Neural crest cell (in vitro differentiated cells): ENCODE measurements at places on chromosomes 6 and 20. TPM values are rescaled to one million over a fixed set of nuclear protein-coding genes. Genes with fewer than 3 reads are reported as not detected.

DOK5 gene
- total RNA-seq, result 4.1 and 4.4 TPM in 2 replicates

MOXD1 gene
- total RNA-seq, result 83.6 and 89.4 TPM in 2 replicates

C6orf118 gene
- total RNA-seq, result 7.4 and 8.2 TPM in 2 replicates

PRL gene
- total RNA-seq, result not detected in 2 replicates

NKX2-4 gene
- total RNA-seq, result not detected in 2 replicates

BHLHE23 gene
- not detected in 2 replicates for total RNA-seq

PPP1R14C gene
- total RNA-seq, result 7.0 and 7.3 TPM in 2 replicates

RSPH4A gene
- 2.2 and 2.4 TPM in 2 replicates for total RNA-seq

DACT2 gene
- total RNA-seq, result 0.19 and 0.43 TPM in 2 replicates

DNA sequence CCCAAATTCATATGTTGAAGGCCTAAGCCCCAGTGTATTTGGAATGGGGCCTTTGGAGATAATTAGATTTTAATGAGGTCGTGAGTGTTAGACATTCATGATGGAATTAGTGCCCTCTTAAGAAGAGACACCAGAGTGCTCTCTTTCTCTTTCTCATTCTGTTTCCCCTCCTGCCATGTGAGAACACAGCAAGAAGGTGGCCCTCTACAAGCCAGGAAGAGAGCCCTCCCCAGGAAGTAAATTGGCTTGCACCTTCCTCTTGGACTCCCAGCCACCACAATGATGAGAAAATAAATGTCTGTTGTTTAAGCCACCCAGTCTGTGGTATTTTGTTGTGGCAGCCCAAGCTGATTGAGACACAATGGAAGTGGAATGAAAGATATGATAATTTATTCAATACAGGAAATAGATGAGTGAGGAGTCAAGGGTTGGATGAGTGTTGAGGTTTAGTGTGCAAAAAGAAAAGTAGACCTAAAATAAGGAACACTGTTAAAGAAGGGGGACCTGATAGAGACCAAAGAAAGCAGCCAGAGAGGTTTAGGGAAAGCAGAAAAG, 25.9 kb upstream of the ATXN1 start:
- no peaks in the 10 kb centered on the region for H3K4me1 ChIP-seq
- H3K36me3 ChIP-seq, result peaks cover 9% of the 10 kb centered on the region
- H3K4me3 ChIP-seq, result no peak overlapping the region
- H3K27ac ChIP-seq, result no peak overlapping the region
- H3K27me3 ChIP-seq, result peaks cover 2% of the 10 kb centered on the region

DNA sequence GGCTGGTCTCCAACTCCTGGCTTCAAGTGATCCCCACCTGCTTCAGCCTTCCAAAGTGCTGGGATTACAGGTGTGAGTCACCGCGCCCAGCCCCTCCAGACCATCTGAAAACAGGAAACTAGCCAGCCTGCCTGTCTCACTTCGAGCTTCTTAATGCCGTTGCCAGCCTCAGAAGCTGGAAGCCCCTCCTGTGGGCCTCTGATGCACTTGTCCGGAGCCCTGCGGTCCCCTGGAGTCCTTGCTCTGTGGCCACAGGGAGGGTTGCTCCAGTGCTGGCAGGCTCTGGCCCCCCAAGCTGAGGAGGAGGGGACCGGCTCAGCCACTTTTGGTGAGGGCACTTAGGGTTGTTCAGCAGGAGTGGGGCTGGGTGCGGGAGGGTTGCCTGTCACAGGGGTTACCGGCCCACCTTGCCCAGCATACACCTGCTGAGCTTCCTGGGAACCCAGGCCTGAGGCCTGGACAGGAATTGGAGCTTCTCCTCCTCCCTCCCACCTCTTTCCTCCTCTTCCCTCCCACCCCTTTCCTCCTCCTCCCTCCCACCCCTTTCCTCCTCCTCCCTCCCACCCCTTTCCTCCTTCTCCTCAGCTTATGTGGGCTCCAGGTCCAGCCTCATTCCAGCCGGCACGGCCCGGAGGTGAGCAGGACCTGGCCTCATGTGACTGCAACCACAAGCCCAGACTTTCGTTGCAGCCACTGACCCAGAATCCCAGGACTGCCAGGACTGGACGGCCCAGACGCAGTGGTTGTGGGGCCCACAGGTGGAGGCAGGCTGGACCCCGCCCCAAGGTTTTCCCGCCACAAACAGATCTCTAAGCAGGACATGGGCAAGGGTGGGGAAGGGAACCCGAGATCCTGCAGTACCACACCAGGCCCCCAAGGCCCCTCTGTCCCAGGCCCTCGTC, 9.4 kb upstream of the BIRC7 start:
- H3K27me3 ChIP-seq, result peaks cover 3% of the 10 kb centered on the region
- no peak for DNase-seq
- H3K36me3 ChIP-seq, result no peaks in the 10 kb centered on the region
- H3K27ac ChIP-seq, result no peak overlapping the region
- H3K4me3 ChIP-seq, result no peak overlapping the region

DNA sequence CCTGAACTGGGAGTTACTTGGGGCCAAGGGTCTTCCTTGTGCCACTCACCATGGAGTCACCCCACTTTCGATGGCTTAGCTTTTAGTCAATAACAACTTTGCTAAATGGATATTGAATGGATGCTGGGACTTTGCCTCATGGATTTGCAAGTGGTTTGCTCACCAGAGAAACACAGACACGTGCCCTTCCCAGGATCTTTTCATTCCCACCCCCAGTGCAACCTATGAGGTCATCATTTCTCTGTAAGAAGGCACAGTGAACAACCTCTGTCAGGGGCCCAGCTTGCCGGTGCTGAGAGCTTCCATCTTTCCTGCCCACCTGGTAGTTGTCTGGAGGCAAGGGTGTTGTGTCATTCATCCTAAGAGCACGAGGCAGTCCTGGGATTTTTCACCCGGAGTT, 256.8 kb upstream of the PMEPA1 start:
- H3K27ac ChIP-seq, result no peak overlapping the region
- peaks cover 5% of the 10 kb centered on the region for H3K4me1 ChIP-seq
- H3K36me3 ChIP-seq, result no peaks in the 10 kb centered on the region
- peaks cover 10% of the 10 kb centered on the region for H3K27me3 ChIP-seq

DNA sequence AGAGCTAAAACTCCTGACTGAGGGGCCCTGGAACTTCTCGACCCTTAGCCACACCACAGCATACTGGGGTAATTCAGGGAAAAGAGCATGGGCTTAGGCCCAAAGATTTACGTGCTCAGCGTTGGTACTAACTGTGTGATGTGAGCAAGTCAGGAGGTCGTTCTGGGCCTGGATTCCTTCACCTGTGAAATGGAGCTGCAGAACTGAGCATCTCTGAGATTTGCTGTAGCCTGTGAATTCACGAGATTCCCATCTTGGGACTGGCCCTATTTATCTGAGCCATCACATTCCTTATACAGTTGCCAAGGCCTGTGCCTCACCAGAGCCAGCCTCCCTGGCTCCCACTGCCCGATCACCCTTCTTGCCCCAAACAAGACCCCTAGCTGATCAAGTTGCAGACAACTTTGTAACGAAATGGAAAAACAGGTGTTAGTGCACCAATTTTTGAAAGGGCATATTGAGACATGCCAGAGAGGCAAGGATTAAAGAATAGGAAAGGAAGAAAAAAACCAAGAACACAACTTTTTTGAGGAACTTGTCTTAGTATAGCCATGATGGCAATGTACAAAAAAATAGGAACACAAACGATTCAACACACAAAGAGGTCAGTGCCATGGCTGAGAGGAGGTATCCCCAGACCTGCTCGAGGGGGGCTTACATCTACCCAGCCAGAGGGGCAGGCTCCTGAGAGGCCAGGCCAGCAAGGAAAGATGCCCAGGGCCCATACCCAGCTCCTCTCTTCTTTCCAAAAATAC, 323.0 kb upstream of the JARID2 start:
- DNase-seq, result no peak
- H3K4me1 ChIP-seq, result peaks cover 62% of the 10 kb centered on the region
- H3K4me3 ChIP-seq, result no peak overlapping the region
- no peaks in the 10 kb centered on the region for H3K36me3 ChIP-seq

DNA sequence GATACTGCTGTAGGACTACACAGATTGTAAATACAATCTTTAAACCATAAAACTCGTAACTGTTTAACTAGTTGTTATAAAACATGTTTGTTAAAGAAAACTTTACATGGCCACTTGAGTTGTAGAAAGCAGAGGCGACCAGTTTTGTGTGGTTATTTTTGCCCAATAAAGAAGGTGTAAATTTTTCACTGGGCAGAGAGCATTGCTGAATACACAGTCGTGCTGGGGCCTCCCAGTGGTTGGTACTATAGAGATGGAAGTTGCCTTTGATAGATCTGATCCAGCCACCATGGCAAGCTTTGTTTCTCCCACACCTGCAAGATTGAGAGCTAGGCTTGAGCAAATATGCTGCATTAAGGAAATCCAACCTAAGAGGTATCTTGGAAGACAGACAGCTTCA, 34.0 kb upstream of the YWHAB start:
- DNase-seq, result no peak
- H3K4me3 ChIP-seq, result no peak overlapping the region
- no peaks in the 10 kb centered on the region for H3K36me3 ChIP-seq
- no peaks in the 10 kb centered on the region for H3K27me3 ChIP-seq
- H3K27ac ChIP-seq, result no peak overlapping the region
- no peaks in the 10 kb centered on the region for H3K4me1 ChIP-seq

DNA sequence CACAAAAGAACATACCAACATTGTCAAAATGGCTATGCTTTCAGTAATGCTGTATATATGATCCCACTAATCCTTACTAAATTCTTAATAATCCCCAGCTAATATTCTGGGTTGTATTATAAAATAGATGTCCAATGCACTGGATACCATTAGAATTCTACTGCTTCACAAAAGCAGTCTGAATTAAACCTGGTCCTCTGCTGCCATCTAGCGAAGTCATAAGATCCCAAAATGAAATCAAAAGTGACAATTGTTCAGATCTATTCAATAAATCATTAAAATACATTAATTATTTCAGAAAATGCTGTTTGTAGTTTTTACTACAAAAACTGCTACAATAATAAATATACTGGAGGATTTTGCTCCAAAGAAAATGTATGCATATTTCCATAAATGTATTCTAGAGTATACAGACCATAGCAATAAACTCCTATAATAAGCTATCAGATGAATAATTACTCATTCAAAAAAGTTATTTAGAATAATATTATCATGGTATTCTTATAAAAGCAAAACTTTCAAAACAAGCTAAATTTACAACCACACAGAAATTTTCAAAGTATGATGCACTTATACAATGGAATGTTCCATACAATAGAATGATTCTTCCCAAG, 92.6 kb downstream of the RNGTT start:
- no peaks in the 10 kb centered on the region for H3K27me3 ChIP-seq
- H3K36me3 ChIP-seq, result no peaks in the 10 kb centered on the region
- H3K4me3 ChIP-seq, result no peak overlapping the region
- H3K4me1 ChIP-seq, result no peaks in the 10 kb centered on the region
- peak; percentile 43 for DNase-seq

GRCh38 chr20:53748176-53748575, 154.5 kb upstream of the ZNF217 start:
- DNase-seq, result no peak
- H3K27ac ChIP-seq, result no peak overlapping the region
- no peaks in the 10 kb centered on the region for H3K27me3 ChIP-seq
- H3K36me3 ChIP-seq, result no peaks in the 10 kb centered on the region
- H3K4me1 ChIP-seq, result peaks cover 48% of the 10 kb centered on the region

- no peak overlapping the region for H3K4me3 ChIP-seq
- no peaks in the 10 kb centered on the region for H3K27me3 ChIP-seq
- H3K27ac ChIP-seq, result no peak overlapping the region
- H3K4me1 ChIP-seq, result peaks cover 11% of the 10 kb centered on the region
- no peaks in the 10 kb centered on the region for H3K36me3 ChIP-seq
These were observed 62.5 kb upstream of the TMEM170B start for GRCh38 chr6:11475016-11475415.

- peaks cover 6% of the 10 kb centered on the region for H3K27me3 ChIP-seq
- H3K36me3 ChIP-seq, result no peaks in the 10 kb centered on the region
- H3K4me3 ChIP-seq, result no peak overlapping the region
These were observed 6.1 kb upstream of the ZNF831 start for GRCh38 chr20:59157531-59157930.

DNA sequence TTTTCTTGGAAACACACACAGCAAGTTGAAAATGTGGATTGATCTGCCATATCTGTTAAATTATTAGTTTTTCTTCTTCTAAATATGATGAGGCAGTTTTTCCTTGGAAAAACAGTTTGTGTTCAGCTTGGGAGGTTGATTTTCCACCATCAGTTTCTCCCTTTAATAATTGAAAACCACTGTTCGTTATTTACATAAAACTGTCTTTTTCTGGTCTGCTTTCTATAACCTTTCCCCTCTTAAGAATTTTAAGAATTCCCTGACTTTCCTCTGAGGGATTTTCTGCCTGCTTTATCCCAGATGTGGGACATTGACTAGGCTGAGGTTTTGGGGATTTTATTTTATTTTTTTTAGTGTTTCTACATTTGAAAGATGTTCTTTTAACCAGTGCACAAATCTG, 27.2 kb downstream of the DSE start:
- H3K4me3 ChIP-seq, result no peak overlapping the region
- peaks cover 9% of the 10 kb centered on the region for H3K4me1 ChIP-seq
- no peak overlapping the region for H3K27ac ChIP-seq
- peaks cover 2% of the 10 kb centered on the region for H3K36me3 ChIP-seq
- no peaks in the 10 kb centered on the region for H3K27me3 ChIP-seq

DNA sequence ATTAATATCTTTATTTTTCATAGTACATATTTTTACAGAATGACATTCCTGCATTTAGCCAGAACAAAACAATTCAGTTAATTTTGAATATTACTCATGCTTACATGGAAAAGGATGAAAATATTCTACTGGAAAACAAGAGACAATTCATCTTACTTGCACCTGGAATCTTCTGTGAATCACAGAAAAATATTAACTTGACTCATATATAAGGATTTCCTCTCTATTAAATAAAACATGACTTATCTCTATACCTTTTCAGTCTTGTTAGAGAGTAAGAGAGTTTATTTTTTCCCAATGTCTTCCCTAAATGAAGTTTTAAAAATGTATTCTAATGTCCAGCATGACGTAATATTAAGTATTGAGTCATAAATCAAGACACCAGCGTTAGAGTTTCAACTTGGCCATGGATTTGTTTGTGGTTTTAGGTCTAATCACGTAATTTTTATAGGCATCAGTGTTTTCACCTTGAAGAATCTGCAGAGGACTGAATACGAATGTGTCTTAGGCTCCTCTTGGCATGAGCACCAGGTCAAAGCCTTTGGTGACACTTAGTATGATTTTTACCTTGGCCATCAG, 445.1 kb upstream of the JAG1 start:
- H3K27ac ChIP-seq, result no peak overlapping the region
- H3K4me3 ChIP-seq, result no peak overlapping the region
- no peaks in the 10 kb centered on the region for H3K36me3 ChIP-seq
- H3K27me3 ChIP-seq, result no peaks in the 10 kb centered on the region

GRCh38 chr6:29011276-29011734, 6.2 kb upstream of the ZNF311 start:
- H3K27ac ChIP-seq, result peak overlapping the region; percentile 0
- peak overlapping the region; percentile 80 for H3K4me3 ChIP-seq
- H3K27me3 ChIP-seq, result peaks cover 52% of the 10 kb centered on the region
- H3K36me3 ChIP-seq, result no peaks in the 10 kb centered on the region
- peak; percentile 57 for DNase-seq

DNA sequence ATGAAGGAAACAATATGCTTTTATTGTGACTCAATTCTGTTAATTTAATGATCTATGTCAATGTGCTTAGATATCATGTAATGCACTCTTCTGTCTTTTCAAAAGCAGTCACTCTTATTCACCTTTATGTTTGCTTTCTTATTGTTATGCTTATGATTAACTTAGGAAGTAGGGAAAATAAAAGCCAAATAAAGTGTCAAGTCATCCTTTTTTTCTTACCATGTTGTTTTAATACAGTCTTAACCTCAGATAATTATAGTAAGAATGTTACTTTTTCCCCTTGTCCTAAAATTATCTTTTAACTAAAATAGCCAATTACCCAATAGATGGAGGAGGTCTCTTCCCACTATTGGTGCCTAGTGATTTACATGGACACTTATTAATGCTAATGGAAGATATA, 72.6 kb downstream of the TFAP2B start:
- H3K27me3 ChIP-seq, result no peaks in the 10 kb centered on the region
- no peak for DNase-seq
- no peaks in the 10 kb centered on the region for H3K4me1 ChIP-seq
- no peak overlapping the region for H3K27ac ChIP-seq
- peaks cover 3% of the 10 kb centered on the region for H3K36me3 ChIP-seq
